ENCODE measurements at places on chromosomes 16 and 17.

DNA sequence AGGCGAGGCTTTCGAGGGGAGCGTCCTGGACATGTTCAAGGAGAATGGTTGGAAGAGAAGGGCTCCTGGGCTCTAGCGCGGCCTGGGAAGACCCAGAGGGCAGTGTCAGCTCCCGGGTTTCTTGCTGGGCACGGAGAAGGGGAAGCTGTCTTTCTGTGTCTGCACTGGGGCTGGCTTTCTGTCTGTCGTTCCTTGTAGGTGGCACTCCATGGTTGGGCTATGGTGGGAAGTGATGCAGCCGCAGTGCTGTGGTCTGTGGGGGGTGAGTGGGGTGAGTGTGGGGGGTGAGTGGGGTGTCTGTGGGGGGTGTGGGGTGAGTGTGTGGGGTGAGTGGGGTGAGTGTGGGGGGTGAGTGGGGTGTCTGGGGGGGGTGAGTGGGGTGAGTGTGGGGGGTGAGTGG is 13.7 kb downstream of the RNF213 start:
- no peak for DNase-seq

DNA sequence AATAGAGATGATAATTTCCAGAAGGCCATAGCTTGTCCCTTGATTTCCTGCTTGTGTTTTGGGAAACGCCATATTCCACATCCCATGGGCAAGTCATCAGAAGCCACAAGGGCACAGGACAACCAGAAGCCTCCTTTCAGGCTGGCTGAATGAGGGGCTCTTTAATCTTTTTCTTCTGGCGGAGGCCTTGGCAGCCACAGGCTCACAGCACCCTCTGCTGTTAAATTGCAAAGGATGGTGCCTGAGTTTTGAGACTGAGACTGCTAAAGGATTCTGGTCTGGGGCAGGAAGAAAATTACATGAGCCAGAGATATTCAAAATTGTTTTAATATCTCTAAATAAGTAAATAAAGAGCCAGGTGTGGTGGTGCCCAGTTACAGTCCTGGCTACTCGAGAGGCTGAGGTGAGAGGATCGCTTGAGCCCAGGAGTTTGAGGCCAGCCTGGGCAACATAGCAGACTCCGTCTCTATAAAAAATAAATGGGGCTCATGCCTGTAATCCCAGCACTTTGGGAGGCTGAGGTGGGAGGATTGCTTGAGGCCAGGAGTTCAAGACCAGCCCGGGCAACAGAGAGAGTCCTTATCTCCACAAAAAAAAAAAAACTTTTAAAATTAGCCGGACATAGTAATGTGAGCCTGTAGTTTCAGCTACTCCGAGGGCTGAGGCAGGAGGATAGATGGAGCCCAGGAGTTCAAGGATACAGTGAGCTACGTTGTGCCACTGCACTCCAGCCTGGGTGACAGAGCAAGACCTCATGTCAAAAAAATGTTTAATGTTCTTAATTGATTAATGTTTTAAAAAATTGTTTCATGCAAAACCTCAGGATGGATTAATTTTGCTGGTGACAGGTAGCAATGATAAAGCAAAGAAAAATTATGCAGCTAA is 26.3 kb downstream of the AARSD1 start:
- no peak for DNase-seq

DNA sequence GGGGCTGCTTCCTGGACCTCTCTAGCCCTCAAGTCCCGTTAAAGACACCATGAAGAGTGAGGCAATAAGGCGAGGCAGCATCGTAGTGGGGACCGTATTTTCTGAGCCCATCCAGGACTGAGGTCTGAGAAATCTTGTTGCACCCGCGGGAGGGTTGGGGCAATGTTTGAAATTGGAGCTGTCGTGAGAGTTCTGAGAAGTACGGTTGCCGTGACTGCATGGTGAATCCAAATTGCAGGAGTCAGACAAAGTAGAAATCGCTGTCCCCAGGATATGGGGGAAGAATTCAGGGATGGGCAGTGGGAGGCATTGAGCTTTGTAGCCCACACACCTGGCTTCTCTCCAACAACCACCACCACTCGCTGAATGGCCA is 42.0 kb upstream of the RPL38 start:
- DNase-seq, result no peak

DNA sequence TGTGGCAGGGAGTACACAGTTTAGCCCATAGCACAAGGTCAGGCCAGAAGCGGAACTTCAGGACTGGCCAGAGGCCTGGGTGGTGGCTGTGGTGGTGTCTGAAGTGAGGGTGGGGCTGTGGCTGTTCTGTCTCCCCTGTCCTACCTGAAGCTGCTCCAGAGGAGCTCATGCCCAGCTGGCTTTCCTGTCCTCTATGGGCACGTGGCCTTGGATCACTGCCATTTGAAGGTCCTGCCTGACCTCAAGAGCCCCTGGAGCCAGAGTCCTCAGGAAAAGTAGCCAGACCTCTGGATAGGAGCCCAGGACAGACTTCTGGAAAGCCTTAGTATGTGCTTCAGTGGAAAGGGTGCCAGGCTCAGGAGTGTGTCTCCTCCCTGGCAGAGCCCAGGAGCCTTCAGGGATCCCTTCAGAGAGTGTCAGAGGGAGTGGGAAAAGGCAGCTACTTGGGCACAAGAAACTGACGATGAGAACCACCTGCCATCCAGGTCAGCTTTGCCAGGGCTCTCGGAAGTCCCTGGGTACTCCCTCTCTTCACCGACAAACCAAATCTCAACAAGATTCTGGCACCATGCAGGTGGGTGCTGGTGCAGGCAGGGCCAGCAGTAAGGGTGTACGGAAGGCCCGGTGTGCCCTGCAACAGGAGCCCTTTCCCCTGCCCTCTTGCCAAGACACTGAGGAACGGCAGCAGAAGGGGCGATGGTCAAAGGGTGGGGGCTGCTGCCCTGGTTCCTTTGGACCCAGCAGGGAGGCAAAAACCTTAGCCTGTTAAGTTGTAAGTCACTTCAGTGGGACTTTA is 153.7 kb downstream of the NTN1 start:
- DNase-seq, result no peak

GRCh38 chr17:75228847-75229246 is 23.4 kb downstream of the NUP85 start:
- no peak for DNase-seq

GRCh38 chr16:50395763-50396710 is 27.2 kb upstream of the BRD7 start:
- no peak for DNase-seq

- DNase-seq, result no peak
Observed at GRCh38 chr16:88357317-88358022, 25.3 kb upstream of the ZNF469 start.

DNA sequence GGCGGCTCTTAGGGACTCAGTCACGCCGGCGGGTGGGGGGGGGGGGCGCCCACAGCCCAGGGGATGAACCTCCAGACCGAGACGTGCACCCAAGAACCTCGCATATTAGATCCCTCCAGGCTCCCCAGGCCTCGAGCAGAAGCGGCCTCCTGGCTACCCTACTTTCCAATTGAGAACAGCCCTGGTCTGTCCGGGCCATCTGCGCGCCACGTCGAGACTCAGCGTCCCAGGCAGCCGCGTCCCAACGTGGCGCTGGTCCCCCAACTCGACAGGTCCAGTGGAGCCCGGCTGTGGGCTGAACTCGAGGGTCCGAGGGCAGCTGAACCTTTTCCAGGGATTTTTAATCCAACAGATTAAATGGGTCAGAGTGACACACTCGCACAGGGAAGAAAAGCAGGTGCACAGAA is 2.3 kb upstream of the IRX3 start:
- no peak for DNase-seq

GRCh38 chr17:59505610-59506276 is 59.7 kb upstream of the DHX40 start:
- DNase-seq, result no peak
